ENCODE measurements at places on chromosomes 3 and 15.
A peak's percentile ranks its signal among the peaks of the same experiment; 100 is the strongest.

DNA sequence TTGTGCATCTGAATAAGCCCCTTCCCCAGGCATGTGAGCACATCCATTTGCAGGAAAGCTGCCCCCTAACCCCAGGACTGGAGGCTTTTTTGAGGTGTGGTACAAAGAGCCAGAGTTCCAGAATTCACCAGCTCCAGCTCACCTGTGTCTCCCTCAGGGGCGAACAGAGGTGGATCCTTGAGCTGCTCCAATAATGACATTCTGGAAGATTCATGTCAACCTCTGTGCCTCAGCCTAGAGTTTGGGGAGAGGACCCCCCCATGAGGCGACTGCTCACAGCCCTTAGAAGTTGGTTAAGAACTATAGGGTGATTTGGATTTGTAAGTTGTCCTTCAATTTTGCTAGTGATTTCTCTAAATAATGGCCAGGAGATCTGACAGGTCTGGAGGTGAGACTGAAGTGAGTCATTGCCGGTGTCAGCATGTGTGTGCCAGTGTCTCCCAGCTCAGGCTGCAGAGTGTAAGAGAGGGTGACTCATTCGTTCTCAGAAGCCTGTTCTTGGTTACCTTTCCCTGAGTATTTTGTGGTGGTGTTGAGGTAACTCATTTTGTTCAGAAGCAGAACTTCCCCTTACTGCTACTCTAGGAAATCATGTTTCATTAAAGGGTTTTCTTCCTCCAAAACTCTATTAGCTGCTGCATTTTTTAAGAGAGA lies 136.9 kb upstream of the TOPAZ1 start:
- no peak for DNase-seq

DNA sequence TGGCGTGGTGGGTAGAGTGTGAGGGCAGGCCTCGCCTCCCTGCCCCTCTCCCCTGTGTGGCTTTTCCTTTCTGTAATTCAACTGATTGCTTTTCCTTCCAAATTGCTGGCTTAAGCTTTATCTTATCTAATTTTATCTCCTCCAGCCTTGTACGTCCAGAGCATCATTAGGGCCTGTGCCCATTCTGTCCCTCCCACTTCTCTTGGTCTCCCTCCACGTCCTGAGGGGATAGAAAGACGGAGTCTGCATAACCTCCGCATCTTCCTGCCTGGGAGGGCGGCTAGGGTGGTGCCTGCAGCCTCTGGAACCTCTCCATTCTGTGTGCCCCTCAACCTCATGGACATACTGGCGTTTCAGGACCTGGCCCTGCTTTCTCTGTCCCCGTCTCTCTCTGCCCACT lies 39.8 kb downstream of the CACNA1D start:
- DNase-seq, result no peak

DNA sequence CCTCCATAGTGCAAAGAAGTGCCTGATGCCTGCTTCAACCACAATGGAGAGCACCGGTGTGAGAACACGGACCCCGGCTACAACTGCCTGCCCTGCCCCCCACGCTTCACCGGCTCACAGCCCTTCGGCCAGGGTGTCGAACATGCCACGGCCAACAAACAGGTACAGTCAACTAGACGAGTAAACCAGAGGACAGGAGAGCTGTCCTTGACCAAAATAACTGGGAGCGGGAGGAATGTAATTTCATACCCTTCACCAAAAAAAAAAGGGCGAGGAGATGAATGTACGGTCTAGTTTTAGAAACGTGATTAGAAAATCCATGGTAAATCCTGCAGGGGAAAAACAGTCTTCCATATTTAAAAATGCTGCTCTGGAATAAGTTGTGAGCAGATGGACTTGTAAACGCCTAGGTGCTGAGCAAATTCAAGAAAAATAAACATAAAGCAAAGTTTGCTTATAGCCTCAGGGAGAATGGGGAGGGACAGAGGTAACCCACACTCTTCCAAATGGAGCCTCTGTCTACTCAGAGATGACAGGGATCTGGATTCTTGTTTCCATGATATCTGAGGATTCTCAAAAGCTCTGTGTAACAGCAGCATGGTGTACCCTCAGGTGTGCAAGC lies 8.4 kb downstream of the THBS1 start:
- DNase-seq, result peak; percentile 48

DNA sequence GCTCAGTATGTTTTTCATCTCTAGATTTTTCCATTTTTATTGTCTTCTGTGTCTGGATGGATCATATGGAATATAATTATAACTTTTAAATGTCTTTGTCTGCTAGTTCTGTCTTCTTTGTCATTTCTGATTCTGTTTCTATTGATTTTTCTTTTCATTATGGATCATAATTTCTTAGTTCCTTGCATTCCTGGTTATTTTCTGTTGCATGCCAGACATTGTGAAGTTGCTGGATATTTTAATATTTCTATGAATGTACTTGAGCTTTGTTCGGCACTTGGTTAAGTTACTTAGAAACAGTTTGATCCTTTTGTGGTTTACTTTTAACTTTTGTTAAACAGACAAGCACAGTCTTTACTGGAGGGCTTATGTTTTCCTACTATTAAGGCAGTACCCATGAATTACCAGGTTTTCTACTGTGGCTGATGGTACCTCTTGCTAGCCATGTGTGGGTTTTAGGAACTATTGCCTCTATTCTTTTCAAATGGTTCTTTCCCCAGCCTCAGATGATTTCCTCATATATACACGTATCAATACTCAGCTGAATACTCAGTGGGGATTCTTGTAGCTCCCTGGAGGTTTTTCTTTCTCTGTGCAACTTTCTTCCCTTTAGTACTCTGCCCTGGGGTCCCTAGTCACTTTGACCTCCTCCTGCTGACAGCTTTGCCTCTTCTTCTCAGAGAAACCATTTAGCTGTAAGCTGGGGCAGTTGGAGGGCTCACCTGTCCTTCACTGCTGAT lies 64.3 kb downstream of the RASA2 start:
- no peak for DNase-seq

DNA sequence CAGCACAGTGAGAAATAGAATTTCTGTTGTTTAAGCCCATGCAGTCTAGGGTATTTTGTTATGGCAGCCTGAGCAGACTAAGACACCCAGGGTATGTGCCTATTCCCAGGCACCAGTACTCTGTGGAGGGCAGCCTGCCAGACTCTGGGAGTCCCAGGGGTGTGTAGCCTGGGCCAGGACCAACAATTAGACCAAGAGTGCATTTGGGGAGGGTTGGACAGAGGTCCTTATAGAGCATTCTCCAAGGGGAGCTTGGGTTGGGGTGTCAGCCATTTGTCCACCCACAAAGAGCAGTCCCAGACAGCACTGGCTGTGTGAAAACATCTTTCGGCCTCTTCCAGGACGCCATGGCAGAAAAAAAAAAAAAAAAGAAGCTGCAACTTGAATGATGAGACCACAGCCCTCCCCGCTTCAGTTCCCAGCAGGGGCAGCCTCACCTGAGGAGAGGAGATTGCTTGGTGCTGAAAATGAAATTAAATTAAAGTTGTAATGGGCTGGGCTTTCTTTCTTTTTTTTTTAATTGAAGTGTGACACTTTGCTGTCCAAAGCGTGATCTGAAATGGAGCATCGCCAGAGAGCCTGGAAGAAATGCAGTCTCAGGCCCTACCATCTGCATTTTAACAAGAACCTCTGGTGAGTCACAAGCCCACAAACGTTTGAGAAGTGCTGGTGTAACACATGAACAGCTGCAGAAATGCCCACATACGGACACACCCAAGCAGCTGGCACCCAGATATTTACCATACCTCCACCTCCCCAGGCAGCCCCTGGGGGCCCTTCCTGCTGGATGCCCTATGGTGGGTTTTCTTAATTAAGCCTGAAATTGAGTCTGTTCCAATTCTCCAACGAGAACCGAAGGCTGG lies 21.3 kb upstream of the CAV3 start:
- no peak for DNase-seq

- no peak for DNase-seq
These were observed 212.0 kb downstream of the XXYLT1 start for GRCh38 chr3:195059006-195059350.

DNA sequence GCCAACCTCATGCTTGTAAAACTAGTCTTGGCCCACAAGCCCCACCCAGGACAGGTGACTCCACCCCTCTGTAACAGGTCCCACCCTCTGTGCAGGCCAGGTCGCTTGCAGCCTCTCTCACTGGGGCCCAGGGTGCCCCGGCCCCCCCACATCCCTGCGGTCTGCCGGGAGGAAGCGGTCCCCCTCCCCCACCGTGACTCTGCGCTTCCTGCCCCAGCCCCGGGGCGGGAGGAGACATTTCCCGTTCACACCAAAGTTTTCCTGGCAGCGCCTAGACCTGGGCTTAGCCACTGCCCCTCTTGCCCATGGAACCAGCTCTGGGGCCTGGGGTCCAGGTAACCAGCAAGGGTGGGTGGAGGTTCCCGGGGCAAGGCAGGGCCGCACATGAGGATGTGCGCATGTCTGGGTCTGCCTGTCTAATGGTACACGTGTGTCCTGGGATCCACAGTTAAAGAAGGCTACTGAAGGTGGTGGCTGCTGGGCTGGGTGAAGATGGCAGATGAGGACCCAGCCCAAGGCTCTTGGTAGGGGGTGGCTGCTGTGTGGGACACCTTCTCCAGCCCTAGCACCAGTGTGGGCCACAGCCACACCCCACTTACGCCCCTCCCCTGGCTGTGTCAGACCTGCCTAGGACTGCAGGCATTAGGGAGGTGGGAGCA lies 8.4 kb downstream of the NBEAL2 start:
- DNase-seq, result no peak

Measured in T47D (cell line).